ENCODE measurements at places on chromosomes 4 and X.

DNA sequence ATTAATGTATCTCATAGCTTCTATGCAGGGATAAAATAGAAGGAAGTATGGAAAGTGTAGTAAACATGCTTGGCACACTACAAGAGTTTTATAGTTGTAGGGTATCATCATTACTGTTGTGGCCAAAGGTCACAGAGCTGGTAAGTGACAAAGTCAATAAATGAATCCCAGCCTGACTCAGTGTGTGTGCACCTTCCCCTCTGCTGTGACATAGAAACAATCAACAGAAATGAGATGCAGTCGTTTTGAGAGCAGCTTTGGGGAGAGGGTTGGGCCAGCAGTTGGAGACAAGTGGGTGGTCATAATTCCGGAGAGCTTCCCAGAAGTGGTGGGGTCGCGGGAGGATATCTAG is 82.4 kb upstream of the RBPJ start:
- H3K36me3 ChIP-seq = no peaks in the 10 kb centered on the region
- peaks cover 7% of the 10 kb centered on the region for H3K27me3 ChIP-seq
- H3K27ac ChIP-seq = peak overlapping the region; percentile 28
- peaks cover 29% of the 10 kb centered on the region for H3K4me1 ChIP-seq
- no peak for DNase-seq
- no peak overlapping the region for H3K4me3 ChIP-seq

DNA sequence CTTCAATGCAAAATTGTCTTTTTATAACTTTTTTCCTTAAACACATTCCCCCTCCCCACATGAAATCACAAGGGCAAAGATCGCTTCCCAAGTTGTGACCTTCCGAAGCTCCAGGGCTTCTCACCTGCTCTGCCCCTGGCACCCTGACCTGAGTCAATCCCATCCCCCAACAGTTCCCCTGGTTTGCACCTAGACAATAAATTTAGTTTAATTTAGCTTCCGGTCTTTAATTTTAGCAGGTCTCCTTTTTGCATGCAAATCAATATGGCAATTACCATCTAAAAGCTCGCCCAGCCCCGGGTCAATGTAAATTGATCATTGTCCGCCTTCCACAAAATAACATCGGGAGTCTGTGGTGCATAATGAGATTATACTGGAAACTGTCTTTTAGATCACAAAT is 6.8 kb downstream of the BCOR start:
- no peak for DNase-seq
- H3K4me1 ChIP-seq = peaks cover 42% of the 10 kb centered on the region
- H3K36me3 ChIP-seq = no peaks in the 10 kb centered on the region
- H3K27me3 ChIP-seq = peaks cover 22% of the 10 kb centered on the region

- no peaks in the 10 kb centered on the region for H3K36me3 ChIP-seq
- DNase-seq = no peak
- no peak overlapping the region for H3K27ac ChIP-seq
- H3K4me3 ChIP-seq = no peak overlapping the region
- H3K27me3 ChIP-seq = no peaks in the 10 kb centered on the region
Measured at GRCh38 chrX:151742311-151742710, 7.8 kb downstream of the CNGA2 start.

GRCh38 chr4:954211-955020 is 19.0 kb downstream of the DGKQ start:
- no peaks in the 10 kb centered on the region for H3K27me3 ChIP-seq
- no peak overlapping the region for H3K4me3 ChIP-seq
- no peaks in the 10 kb centered on the region for H3K36me3 ChIP-seq
- no peak overlapping the region for H3K27ac ChIP-seq
- H3K4me1 ChIP-seq = no peaks in the 10 kb centered on the region

GRCh38 chr4:105343146-105343931 is 130.5 kb downstream of the PPA2 start:
- H3K36me3 ChIP-seq = no peaks in the 10 kb centered on the region
- no peak for DNase-seq
- no peak overlapping the region for H3K27ac ChIP-seq
- peaks cover 3% of the 10 kb centered on the region for H3K4me1 ChIP-seq
- no peak overlapping the region for H3K4me3 ChIP-seq

DNA sequence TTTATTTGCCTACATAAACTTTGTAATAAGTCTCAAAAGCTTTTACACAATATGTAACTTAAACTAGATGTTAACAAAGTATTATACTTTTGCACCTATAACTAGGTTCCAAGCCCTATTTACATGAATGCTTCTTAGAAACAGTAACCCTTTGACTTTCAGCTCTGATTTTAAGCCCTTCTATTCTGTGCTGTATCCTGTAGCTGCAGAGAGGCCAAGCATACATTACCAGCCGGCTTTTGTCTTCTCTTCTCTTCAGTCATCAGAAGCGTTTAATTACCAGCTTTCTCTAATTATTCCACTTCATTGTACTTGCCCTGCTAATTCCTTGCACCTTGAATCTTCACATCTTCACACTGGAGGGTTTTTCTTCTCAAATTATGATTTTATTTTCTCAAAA is 403.1 kb downstream of the PDGFC start:
- H3K27ac ChIP-seq = no peak overlapping the region
- H3K4me3 ChIP-seq = no peak overlapping the region
- no peaks in the 10 kb centered on the region for H3K4me1 ChIP-seq

DNA sequence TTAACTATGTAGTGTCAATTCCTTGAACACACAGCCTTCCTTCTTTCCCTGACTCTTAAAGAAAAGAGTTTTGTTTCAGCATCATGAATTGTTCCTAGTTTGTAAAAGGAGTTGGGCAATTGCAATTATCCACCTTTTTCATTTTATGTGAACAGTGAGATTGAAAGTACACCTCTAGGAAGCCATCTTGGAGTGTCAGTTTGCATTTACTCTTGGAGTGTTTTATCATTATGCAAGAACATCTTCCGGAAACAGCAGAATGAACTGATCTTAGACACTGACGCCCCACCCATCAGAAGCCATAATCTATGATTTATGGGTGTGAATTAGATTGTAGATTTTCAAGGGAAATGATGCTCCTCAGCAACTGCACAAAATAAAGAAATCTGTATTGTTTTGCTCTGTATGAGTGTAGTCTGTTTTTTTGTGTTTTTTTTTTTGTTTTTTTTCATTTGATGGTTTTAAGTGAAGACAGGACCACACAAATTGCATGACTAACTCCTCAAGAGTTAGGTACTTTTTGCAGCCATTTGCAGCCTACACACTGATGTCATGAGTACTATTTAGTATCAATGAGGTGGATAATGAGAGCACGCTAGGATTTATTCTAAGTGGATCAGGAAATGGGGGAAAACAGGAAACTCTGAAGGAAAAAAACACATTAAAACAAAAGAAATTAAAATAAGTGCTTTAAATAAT is 19.5 kb upstream of the FGF2 start:
- H3K27ac ChIP-seq = no peak overlapping the region
- no peak overlapping the region for H3K4me3 ChIP-seq

- no peaks in the 10 kb centered on the region for H3K27me3 ChIP-seq
- DNase-seq = no peak
- no peaks in the 10 kb centered on the region for H3K36me3 ChIP-seq
- H3K4me3 ChIP-seq = no peak overlapping the region
- no peak overlapping the region for H3K27ac ChIP-seq
Measured at GRCh38 chrX:85994228-85994627, 53.1 kb downstream of the CHM start.

DNA sequence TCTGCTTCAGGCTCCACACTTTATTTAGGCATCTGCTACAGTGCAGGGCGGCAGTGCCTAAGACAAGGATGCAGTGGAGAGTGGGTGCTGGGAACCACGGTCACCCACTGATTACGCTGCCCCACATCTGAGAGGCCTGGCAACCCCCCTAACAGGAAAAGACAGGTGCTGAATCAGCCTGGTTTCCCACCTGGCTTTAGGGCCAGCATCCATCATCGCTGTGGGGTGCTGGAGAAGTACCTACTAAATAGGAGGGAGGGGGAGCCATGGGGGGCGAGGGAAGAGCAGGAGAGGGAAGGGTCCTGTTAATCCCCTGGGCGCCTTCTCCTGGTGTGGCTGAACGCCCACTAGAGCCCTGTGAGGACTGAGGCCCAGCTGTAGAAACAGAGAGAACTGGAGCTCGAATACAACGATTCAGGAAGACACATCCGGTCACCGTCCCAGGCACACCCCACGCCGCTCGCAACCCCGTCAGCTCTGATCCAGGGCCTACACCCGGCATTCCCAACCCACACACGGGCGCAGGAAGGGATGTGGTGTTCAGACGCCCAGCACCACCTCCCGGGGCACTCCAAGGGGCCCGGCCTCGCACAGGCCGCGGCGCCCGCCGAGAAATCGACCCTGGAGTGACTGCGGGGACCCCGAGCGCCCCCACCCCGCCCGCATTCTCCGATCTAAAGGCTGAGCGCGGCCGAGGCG is 554 bp downstream of the DCTD start:
- H3K36me3 ChIP-seq = peaks cover 14% of the 10 kb centered on the region
- DNase-seq = peak; percentile 65
- no peaks in the 10 kb centered on the region for H3K27me3 ChIP-seq
- H3K4me1 ChIP-seq = peaks cover 46% of the 10 kb centered on the region
- peak overlapping the region; percentile 77 for H3K4me3 ChIP-seq

DNA sequence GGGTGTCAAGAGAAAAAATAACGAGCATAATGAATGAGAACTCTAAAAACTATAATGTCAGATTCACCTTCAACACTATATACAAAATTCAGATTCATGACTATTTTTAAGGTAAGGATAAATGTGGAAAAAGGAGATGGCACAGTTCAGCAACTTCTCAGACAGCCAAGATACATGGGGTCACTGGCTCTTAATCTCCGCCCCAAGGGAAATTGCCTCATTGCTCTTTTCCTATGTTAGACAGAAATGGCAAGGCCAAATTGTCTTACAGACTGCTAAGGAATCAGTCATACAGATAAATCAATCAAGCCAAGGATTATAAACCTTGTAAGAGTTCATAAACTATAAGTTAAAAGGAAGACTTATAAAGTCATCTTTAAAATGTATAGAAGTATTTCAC is 183.4 kb downstream of the OPHN1 start:
- DNase-seq = no peak
- no peaks in the 10 kb centered on the region for H3K27me3 ChIP-seq
- H3K4me1 ChIP-seq = no peaks in the 10 kb centered on the region
- H3K4me3 ChIP-seq = no peak overlapping the region
- no peaks in the 10 kb centered on the region for H3K36me3 ChIP-seq

DNA sequence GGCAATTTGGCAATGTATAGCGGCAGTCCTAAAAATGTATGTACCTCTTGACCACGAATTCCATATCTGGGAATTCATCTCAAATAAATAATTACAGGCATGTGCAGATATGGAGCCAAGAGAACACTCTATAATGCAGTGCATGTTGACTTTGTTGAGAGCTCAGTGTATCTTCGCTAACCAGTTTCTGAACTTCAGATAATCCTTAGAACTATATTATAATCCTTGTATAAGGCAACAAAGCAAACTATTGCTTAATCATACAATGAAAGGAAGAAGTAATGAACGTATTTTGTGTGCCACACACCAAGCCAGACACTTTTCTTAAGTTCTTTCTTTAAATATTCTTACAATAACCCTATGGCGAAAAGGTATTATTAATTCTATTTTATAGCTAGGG is 168.5 kb downstream of the SMIM20 start:
- peaks cover 23% of the 10 kb centered on the region for H3K36me3 ChIP-seq
- H3K27me3 ChIP-seq = no peaks in the 10 kb centered on the region
- DNase-seq = no peak
- peak overlapping the region; percentile 55 for H3K4me3 ChIP-seq
- peaks cover 73% of the 10 kb centered on the region for H3K4me1 ChIP-seq

GRCh38 chr4:181597766-181598165 is 645.4 kb upstream of the TENM3 start:
- no peak for DNase-seq
- H3K36me3 ChIP-seq = no peaks in the 10 kb centered on the region
- H3K4me3 ChIP-seq = no peak overlapping the region
- H3K4me1 ChIP-seq = no peaks in the 10 kb centered on the region
- no peak overlapping the region for H3K27ac ChIP-seq

DNA sequence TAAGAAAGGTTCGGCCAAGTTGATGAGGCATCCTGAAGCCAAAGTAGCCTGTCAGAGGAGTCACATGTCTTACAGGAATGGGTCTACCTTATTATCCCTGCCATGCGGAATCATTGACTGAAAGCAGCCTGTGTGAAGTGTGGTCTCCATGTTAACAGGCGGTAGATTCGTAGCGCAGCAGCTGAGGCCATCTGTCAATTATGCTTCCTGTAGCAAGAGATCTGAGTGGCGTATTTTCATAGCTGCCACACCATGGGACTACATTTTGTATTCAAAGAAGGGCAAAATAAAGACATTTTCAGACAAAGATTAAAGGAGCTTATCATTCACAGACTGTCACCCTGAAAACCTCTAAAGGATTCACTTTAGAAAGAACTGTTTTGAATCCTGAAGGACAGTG is 11.2 kb upstream of the MED14 start:
- no peak for DNase-seq
- H3K27ac ChIP-seq = no peak overlapping the region
- H3K36me3 ChIP-seq = no peaks in the 10 kb centered on the region
- H3K4me1 ChIP-seq = no peaks in the 10 kb centered on the region

DNA sequence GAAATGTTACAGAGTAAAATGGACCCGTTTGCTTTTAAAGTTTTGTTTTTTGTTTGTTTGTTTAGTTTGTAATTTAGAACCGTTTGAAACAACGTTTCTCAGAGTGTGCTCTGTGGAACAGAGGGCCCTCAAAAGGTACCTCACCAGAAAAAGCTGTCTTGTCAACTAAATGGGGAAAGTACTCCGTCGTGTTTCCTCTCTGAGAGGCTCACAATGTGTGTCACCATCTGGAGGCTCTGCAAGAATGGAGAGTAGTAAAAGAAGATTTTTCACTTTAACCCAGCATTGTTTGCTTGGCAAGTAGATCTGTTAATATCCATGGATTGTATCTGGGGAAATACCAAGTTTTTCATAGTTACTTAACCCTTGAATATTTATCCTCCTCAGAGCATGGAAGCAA is 1.5 kb upstream of the ENPEP start:
- no peak overlapping the region for H3K27ac ChIP-seq
- H3K4me1 ChIP-seq = no peaks in the 10 kb centered on the region
- DNase-seq = no peak
- no peak overlapping the region for H3K4me3 ChIP-seq
- H3K36me3 ChIP-seq = peaks cover 4% of the 10 kb centered on the region

- H3K27me3 ChIP-seq = no peaks in the 10 kb centered on the region
- H3K4me3 ChIP-seq = no peak overlapping the region
- DNase-seq = no peak
- H3K27ac ChIP-seq = no peak overlapping the region
Measured at GRCh38 chr4:160353548-160353947, 1250.7 kb downstream of the RAPGEF2 start.

- peaks cover 61% of the 10 kb centered on the region for H3K4me1 ChIP-seq
- peak; percentile 84 for DNase-seq
- no peaks in the 10 kb centered on the region for H3K27me3 ChIP-seq
- peak overlapping the region; percentile 92 for H3K4me3 ChIP-seq
Measured at GRCh38 chr4:1249731-1250526, 999 bp upstream of the CTBP1 start.

GRCh38 chr4:14807856-14808255 is 194.4 kb upstream of the CPEB2 start:
- H3K4me3 ChIP-seq = no peak overlapping the region
- H3K36me3 ChIP-seq = peaks cover 4% of the 10 kb centered on the region
- H3K27me3 ChIP-seq = no peaks in the 10 kb centered on the region
- H3K4me1 ChIP-seq = peaks cover 9% of the 10 kb centered on the region
- H3K27ac ChIP-seq = no peak overlapping the region
- no peak for DNase-seq
